HT1080 (cell line): ENCODE measurements at places on chromosomes 13 and 19. TPM values are rescaled to one million over a fixed set of nuclear protein-coding genes. Genes with fewer than 3 reads are reported as not detected.

DNA sequence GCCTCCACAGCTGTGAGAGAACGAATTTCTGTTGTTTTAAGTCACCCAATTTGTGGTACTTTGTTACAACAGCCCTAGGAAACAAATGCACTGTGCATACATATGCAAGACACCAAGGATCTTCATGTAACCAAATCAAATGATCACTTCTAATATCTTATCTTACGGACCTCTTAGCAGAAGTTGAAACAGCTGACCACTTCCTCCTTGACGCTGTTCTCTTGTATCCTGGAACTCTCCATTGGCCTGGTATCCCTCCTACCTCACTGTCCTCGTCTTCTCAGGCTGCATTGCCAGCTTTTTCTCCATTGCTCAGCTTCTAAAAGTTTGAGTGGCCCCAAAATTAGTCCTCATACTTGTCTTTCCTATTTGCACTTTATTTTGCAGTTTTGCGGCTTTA lies 200.4 kb downstream of the DLEU7 start:
- no peak for DNase-seq

GRCh38 chr13:110062777-110063442 lies 244.0 kb downstream of the COL4A1 start:
- DNase-seq = no peak

DNA sequence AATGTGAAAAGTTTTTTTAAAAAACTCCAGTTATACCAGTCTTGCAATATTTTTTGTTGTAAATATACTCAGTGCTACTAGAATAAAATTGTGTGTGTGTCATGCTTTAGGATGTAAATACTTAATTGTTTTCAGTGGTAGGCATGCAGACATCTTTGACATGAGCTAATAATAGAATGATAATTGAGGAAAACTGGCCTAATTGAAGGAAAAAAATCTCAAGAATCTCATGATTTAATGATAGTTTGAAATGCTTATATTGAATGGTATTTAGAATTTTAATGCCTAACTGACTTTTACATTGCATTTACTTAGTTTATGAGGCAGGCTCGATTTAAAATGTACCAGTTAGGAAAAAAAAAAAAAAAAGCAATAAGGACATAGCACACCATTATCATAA lies 3.2 kb upstream of the MAB21L1 start:
- no peak for DNase-seq

GRCh38 chr13:106867249-106867648 lies 299.3 kb upstream of the ARGLU1 start:
- DNase-seq = no peak

SIGLECL1 gene
- total RNA-seq = not detected in 2 replicates

SOX1 gene
- not detected in 2 replicates for total RNA-seq

C13orf42 gene
- total RNA-seq = not detected in 2 replicates

POU2F2 gene
- 2.6 and 5.4 TPM in 2 replicates for total RNA-seq

ZNF536 gene
- not detected in 2 replicates for total RNA-seq
